ENCODE measurements at places on chromosomes 1 and 21. TPM values are rescaled to one million over a fixed set of nuclear protein-coding genes. Genes with fewer than 3 reads are reported as not detected.

DNA sequence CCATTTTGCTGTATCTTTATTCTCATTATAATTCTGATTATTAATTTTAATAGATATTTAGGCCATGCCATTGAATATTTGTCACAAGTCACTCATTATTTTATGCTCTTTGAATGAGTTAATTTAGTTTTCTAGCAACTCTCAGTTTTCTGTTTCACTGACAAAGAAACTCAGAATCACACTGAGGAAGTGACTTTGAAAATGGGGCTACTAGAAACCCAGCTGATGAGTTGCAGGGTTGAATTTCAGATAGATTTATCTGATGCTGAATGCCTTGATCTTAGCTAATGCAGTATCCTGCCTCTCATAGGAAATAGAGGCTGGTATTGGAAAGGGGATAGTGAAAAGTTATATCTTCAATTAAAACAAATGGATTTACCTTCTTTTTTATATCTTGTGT is 67.4 kb upstream of the PLA2G4A start:
- DNase-seq, result no peak

DNA sequence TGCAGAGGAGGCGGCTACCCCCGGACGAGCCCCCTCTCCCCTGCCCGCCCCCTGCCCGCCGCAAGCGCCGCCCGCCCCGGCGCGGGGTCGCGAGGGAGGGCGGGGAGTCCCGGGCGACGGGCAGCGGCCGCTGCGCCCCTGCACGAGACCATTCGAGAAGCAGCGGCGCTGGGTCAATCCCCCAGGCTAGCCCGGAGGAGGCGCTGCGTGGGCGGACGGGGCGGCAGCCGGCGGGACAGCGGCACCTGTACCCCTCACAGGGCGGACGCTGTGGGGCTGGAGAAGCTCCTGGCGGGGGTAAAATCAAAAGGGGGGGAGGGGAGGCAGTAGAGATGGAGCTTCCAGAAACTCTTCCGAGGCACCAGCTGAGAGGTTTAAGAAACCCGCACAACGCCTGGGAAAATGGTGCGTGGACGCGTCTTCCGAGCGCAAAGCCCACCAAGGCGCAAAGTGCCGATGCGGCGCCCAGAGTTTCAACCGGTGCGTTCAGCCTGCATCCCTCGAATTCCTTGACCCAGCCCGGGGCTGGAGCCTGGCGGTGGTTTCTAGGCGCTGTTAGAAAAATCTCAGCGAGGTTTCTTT is at the start of gene PLPPR5:
PLPPR5 (minus strand) TSS at position 1 of the 582 bp plus-strand sequence. CDS start 190 bp downstream, outside the sequence.
- no peak for DNase-seq

DNA sequence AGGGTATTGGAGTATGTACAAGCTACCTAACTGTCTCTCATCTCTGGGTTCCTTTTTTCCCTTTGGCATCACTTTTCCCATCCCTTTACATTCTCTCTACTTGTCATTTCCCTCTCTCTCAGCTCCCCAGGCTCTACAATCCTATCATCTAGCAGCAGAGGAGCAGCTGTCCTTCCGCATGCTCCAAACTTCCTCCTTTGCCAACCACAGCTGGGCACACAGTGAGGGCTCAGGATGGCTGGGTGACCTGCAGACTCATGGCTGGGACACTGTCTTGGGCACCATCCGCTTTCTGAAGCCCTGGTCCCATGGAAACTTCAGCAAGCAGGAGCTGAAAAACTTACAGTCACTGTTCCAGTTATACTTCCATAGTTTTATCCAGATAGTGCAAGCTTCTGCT is 561 bp downstream of the CD1E start:
- DNase-seq, result no peak

DNA sequence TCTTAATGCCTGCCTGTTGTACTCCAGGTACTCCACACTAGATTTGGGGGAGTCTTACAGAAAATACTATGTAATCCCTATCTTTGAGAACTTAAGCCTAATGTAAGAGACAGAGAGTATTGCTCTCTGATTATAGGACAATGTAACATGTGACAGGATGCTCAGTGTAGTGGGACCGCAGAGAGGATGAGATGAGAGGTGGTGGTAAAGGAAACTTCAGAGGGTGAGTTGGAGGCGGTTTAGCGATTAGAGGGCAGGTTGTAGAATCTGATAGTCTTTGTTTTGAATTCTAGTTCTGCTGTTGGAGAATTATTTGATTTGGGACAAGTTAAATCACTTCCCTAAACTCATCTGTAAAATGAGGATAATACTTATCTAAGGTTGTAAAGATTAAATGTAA is 5.4 kb downstream of the SOAT1 start:
- no peak for DNase-seq

GRCh38 chr1:35834218-35834617 is 26.4 kb downstream of the AGO4 start:
- DNase-seq, result no peak

DNA sequence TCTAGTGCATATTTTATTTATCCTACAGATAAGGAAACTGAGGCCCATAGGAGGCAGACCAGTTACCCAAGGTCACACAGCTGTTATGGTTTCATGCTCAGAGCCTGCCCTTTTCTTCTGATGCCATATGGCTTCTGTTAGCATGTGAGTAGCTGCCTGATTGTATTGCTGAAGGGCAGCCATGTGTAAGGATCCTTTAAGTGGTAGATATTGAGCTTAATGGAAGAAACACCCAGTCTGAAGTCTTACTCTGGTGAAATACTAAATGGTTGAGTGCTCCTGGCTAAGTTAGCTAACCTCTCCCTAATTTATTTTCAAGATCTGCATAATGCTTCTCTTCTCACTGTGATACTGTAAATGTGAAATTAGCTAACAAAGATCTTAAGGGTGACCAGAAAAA is 30.9 kb downstream of the ADAMTS5 start:
- no peak for DNase-seq

- no peak for DNase-seq
Measured at GRCh38 chr1:1206966-1207531, 657 bp upstream of the TNFRSF18 start.

DNA sequence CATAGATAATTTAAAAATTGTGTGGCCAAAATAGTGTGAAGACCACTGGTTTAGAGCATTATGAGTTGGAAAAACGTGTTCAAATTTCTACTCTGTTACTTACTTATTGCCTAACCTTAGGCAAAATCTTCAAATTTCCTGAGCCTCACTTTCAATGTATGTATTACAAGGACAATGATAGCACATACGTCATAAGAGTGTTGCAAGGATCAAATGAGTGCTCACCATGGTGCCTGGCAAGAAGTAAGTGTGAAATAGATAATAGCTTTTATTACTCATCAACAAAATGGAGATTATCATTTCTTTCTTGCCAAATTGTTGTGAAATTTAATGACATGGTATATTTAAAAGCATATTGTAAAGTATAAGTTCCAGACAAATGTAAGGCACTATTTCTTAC is 57.2 kb downstream of the FH start:
- no peak for DNase-seq

DNA sequence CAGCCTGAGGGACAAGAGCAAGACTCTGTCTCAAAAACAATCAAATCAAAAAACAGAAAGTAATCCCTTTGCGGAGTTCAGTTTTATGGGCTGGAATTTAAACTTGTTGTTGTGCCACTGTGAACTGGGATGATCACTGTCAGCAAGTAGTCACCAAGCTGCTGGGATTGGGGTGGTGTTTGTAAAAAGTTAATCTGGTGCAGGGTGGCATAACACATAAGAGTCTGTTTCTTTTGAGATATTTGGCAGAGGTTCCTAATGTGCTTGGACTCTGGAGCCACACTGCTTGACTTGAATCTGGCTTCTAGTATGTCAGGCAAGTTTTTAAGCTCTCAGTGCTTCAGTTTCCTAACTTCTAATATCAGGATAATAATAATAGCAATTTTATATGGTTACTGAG is 6.6 kb downstream of the CLIC4 start:
- no peak for DNase-seq

DNA sequence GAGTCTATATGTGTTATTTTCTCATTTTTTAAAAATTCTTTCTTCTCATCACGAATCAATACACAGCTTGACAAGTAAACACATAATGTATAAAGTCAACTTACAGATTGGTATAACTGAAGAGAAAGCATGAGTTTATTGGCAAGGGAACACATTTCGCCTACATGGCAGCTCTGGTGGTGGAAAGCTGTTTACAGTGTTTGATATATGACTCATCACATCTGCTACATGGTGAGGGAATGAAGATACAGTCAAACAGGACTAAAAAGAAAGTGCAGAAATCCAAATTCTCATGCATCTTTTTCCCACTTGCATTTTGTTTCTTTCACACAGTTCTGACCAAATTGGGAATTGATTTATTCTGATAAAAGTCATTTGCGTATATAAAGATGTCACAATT is 122.2 kb upstream of the ADGRL4 start:
- no peak for DNase-seq

DNA sequence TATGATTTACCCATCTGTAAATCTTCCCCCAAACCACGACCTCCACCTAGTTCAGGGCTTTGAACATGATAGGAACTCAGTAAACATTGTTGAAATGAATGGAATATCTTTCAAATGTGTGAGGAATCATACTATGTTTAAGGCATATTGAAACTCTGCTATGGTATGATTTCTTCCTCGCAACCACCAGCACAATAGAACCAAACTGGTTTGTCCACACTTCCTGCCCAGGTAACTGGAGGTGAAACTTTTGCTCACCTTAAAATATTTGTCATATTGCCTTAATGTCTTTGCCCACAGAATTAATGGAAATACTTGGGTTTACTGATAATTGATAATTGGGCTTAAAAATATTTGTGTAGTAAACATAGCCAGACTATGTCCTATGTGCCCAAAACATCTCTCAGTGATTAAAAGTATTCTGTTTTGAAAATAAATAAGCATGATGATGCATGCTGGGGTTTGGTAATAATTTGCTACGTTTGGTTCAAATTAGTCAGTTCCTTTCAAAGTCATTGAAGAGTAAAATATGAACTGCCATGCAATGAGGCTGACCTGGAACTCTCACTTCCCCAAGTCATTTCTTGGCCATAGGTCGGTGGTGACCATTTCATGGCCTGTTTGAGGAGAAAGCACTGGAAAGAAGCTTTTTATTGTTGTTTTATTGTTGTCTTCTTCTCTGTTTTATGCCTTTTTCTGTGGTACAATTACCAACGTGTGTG is 73.3 kb downstream of the TNFSF18 start:
- DNase-seq, result no peak

DNA sequence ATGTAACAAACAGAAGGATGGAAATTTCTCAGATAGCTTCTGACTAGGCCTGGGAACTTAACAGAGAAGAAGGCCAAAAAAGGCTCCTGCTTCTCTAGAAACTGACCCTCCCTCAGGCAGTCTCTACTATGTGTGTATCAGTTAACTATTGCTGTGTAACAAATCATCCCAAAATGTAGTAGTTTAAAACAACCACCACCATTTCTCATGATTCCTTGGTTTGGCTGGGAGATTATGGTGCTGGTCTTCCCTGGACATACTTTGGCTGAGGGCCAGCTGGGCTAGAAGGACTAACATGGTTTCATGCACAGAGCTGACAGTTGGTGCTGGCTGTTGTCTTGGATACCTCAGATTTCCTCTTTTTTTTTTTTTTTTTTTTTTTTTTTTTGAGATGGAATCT is 26.2 kb upstream of the CNN3 start:
- no peak for DNase-seq

DNA sequence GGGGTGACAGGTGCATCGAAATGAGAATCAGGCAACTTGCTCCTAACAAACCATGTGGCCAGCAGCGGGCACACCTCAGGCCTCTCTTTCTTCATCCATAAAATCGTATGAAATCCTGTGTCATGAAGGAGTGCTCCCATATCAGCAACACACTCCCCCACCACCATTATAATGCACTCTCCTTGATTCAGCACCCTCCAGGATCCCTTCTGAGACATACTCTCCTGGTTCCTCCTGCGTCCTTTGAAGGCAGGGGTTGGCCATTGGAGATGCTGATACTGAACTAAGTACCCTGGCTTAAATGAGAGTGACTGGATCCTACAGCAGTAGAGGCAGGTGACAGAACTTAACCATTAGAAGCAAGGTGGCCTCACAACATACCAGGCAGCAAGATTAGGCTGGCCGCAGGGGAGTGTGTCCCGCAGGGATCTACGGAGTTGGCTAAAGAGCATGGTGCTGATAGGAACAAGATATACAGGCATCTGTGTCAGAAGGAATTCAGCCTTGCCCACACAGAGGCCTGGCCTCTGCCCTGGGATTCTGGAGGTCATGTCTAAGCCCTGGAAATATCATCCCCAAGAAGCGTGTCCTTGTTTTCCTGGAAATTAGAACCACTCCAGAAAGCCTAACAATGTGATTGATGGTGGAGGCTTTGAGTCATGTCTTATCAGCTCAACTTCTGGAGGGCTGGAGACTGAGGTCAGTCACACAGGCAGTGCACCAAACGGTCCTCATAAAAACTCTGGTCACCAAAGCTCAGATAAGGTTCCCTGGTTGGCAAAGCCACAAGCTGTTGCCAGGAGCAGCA is 16.8 kb downstream of the S100A7A start:
- DNase-seq, result no peak

- DNase-seq, result no peak
Measured at GRCh38 chr1:118461154-118461553, 276.1 kb upstream of the SPAG17 start.

DNA sequence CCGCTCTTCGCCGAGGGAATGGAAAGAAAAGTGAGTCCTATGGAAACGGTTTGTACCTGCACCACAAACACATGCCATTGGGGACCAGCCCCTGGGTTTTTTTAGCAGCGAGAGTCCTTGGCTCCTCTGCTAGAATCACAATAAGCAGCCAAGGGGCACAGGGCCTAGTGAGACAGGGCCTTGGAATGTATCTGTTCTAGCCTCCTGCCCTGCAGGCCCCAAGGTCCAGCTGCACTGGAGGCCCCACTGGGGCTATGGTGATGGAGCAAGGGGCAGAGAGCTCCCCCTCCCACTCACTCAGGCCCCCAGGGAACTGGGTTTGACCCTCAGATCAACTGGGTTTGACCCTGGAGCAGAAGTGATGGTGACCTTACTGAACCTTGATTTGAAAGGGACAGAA is 14.4 kb downstream of the SHISA4 start:
- peak; percentile 58 for DNase-seq

DNA sequence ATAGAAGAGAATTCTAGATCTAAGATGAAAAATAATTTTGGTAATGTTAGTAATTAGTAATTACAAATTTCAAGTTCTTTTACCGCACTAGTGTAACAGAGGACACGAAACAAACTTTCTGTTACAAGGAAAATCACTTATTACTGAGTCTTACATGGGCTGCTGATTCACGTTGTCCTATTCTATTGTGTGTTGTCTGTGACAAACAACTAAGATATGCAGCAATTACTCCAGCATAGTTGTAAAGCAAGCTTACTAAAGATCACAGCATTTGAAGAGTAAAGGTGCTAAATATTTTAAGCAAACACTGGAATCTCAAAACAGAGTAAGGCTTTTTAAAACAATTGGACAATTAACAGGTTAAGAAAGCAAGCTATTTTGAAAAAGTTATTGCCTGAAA is 502.3 kb downstream of the KCNT2 start:
- no peak for DNase-seq

- no peak for DNase-seq
Measured at GRCh38 chr1:165353731-165354671, 2.5 kb downstream of the LMX1A start.

GRCh38 chr21:17295997-17296396 is 216.8 kb upstream of the CXADR start:
- no peak for DNase-seq

GRCh38 chr1:112991402-112992120 is 35.6 kb upstream of the SLC16A1 start:
- DNase-seq, result no peak

Gene ATF3
- 79.1 TPM for total RNA-seq

Gene DNAJC28
- 1.5 TPM for total RNA-seq

Gene KIF26B
- total RNA-seq, result not detected

Gene CNR2
- total RNA-seq, result not detected

Gene HAPLN2
- total RNA-seq, result 1.4 TPM

Gene NR5A2
- total RNA-seq, result 12.7 TPM

Gene PDZK1IP1
- not detected for total RNA-seq

Gene RGS8
- not detected for total RNA-seq

Gene SAMD11
- total RNA-seq, result 9.7 TPM

Gene PIGP
- 0.64 TPM for total RNA-seq

Gene EPHA2
- total RNA-seq, result 42.7 TPM

Gene RGS4
- total RNA-seq, result 57.5 TPM

All from ascending aorta (tissue), 2 donors.